Transverse colon (tissue), 4 donors: ENCODE measurements at places on chromosomes 3 and 15.
A peak's percentile ranks its signal among the peaks of the same experiment; 100 is the strongest.

GRCh38 chr3:101703169-101703568 is 16.7 kb upstream of the RPL24 start:
- DNase-seq = no peak

DNA sequence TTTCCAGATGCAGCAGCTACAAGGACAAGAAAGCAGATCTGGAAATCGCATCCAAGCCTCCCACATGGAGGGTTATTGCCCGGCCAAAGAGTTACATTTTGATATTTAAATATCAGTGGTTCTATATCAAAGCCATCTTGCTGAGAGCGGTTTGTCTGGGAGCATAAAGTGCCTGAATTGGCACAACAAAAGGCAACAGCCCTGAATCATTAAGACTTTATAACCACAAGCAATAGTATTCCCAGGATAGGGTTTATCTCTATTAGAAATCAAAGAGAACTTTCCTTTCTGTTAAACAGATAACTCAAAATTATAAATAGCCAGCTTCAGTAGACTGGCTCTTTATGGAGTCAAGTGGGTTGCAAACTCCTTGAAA is 564.7 kb downstream of the ROBO1 start:
- no peak for DNase-seq

DNA sequence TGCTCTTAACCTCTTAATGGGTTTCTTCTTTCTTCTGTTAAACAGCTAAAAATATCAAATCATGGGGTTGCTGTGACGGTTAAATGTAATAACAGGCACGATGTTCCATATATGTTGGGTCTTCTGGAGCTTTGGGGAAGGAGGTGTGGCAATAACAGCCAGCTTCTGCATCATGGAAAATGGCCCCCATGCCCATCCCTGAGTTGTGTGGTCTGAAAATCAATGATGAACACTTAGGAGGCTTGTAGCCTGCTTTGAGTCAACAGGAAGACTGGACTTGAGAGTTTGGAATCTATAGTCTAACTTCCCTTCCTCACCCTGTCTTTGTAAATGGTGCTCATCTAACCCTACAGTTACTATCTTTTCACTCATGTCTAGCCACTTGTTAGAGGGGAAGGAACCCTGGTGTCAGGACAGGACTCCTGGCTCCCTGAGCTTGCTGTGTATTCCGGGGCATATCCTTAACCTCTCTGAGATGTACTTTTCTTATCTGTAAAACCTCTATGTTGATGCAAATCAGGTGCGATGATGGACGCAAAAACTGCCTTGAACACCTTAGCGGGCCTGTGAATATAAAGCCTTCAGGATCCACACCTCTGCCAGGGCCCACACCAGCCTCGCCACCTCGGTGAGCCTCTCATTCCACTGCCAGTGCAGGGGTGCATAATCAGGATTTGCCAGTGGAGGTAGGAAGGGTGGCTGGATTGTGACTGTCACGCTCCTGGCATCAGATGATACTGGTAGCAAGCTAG is 27.5 kb downstream of the SMAD3 start:
- DNase-seq = no peak

DNA sequence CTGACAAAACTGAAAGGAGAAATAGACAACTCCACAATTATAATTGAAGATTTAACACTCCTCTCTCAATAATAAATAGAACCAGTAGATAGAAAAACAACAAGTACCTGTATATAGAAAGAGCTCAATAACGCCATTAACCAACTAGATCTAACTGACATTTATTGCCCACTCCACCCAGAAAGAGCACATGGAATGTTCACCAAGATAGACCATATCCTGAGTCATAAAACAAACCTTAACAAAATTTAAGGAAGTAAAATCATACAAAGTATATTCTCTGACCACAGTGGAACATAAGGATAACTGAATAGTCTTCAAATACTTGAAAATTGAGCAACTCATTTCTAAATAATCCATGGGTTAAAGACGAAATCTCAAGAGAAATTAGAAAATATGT is 25.1 kb downstream of the KBTBD12 start:
- no peak for DNase-seq

DNA sequence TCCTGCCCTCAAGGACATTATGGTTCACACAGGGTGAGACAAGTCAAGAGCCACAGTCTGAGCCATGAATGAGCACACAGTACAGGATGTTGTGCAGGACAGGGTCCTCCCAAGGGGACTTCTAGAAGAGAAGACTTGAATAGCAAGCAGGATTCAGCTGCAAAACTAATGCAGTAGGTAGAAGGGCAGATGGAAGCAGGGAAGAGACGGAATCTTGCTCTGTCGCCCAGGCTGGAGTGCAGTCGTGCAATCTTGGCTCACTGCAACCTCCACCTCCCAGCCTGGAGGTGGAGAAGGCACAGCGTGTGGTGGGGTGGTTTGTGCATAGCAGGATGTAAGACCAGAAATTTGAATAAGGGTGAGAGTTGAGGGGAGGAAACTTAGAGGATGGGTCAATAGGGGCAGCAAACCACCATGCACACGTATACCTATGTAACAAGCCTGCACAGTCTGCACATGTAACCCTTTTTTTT is 8.0 kb downstream of the BCL2L10 start:
- DNase-seq = no peak

- peak; percentile 13 for DNase-seq
These were observed at the start of gene MAP6D1 for GRCh38 chr3:183825456-183826161. Gene MAP6D1, minus strand, starts transcription at chr3:183825577. Its CDS starts 30 bp downstream, at chr3:183825547.

DNA sequence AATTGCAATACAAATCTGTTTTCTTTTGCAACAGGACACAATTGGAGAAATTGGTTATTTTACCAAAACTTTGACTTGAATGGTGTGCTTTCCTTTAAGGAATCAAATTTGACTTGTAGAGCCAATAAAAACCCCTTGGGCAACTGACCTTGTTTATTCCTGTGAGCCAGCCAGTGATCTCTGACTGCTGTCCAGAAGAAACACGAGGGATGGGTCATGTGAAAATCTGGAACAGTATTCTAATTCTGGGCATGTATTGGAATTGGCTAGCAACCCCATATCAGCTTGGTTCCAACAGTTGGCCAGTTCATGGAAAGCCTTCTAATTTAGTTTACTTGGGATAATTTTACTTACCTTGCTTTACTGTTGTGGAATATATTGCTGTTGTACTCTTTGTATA is 19.1 kb upstream of the HHATL start:
- no peak for DNase-seq

GRCh38 chr3:152849996-152850578 is 15.2 kb downstream of the P2RY1 start:
- DNase-seq = no peak

DNA sequence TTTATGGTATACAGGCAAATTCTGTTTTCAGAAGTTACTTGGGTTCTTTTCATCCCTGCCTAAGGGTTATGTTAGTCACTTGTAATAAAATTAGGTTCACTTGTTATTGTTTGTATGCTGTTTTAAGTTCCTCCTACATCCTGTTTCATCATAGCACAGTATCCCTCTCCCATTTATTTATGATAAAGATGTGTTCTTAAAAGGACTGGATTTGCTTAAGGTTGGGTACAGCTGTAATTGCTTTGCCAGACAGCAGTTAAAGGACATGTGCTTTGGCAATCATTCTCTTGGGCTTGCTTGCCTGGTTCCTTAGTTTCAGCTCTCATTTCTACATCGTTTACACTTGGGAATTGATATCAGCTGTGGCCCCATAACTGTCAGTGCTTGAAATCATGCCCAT is 11.7 kb downstream of the ATP2C1 start:
- DNase-seq = no peak

- DNase-seq = no peak
These were observed 87.3 kb upstream of the ROPN1 start for GRCh38 chr3:124078953-124079911.

- DNase-seq = no peak
These were observed 90.1 kb upstream of the PRR23C start for GRCh38 chr3:139134678-139135372.

- no peak for DNase-seq
These were observed 64.2 kb downstream of the BOC start for GRCh38 chr3:113275583-113275928.

GRCh38 chr3:195823280-195823679 is 11.6 kb upstream of the MUC4 start:
- peak; percentile 62 for DNase-seq

DNA sequence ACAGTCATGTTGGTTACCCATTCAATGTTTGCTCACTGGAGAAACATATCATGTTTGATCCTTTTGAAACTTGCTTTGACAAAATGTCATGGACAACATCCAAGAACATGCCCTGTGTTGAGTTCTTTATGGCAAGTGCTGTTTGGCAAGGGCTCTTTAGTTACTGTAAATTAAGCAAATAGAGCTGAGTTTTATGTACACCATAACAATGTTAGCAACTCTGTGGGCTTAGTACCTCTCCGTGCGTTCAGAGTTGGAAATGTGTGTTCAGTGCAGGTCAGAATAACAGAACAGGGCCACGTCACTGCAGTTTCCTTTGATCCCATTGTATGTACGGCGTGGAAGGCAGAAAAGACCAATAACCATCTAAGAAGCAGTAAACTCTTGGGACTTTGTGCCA is 132.5 kb downstream of the MYRIP start:
- DNase-seq = peak; percentile 70

DNA sequence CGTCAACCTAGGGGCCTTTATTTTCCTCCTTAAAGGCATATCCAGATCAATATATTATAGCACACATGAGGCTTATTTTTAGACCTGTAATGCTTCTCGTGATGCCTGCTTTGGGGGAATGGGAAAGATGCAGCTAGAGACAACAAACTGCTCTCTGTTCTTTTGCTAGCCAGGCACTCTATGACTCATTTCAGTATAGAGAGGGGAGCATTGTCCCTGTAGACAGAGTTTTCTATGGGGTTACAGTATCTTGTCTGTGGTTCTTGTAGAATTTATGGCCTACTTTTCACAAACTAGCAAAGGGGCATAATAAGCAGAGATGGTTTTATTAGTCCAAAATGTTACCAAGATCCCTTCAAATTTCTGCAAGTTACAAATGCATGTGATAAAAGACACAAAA is 305.6 kb downstream of the LSAMP start:
- no peak for DNase-seq

- no peak for DNase-seq
These were observed 433.1 kb upstream of the KCNMB2 start for GRCh38 chr3:178103140-178103539.

DNA sequence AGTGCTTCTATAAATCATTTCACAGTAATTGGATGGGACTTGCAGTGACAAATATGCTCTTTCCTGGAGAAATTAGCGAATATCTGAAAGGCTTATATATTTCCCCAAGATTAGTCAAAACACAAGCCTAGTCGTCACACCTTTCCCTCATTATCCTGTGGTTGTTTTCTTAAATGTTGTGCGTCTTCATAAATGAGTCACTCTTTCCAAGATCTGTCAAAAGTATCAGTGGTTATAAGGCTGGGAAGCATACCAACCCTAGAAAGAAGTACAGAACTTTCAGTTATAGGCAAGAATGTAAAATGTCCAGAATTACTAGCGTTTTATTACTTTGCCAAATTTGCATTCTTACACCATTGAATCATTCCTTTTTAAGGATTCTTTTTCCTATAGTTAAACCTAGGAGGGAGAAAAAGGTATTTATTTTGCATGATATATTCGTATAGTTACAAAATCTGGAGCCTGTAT is 33.6 kb downstream of the TMEM212 start:
- no peak for DNase-seq

DNA sequence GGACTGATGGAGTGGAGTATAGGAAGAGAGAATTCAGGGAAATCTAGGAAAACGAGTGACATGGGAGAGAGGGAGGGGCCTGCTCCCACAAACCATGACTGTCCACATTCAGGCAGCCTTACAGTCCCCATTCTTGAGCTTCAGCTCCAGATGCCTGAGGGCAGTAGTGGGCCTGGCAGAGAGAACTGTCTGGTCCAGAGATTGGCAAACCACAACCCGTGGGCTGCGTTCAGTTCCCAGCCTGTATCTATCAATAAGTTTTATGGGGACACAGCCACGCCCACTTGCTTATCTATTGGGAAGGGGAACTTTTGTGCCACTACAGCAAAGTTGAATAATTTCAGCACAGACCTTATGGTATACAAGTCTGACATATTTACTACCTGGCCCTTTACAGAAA is 63.8 kb downstream of the SLCO2A1 start:
- no peak for DNase-seq

- DNase-seq = peak; percentile 35
These were observed 991 bp upstream of the HIGD1A start for GRCh38 chr3:42805141-42805821.

- DNase-seq = no peak
These were observed 21.4 kb downstream of the FEM1B start for GRCh38 chr15:68298882-68299381.

- DNase-seq = no peak
These were observed 20.6 kb downstream of the SPSB4 start for GRCh38 chr3:141071681-141072260.

- DNase-seq = peak; percentile 63
These were observed 7.1 kb downstream of the ELL3 start for GRCh38 chr15:43769584-43770228.

DNA sequence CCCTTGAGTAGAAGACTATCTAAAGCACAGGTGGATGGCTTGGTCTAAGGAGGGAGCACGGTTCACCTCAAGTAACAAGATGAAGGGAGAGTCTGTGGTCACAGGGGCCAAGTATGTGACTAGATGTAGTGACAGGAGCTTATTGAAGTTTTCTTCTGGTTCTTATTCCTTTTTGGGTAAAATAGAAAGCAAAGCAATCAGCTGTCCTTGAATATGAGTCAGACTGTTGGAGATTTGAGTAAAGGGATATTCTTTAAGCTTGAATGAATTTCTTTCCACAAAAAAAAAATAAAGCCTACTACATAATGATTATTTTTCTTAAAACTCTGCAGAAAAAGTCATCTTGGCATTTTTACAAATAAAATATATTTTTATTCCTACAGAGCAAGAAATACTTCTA is 1.5 kb upstream of the CNTN6 start:
- no peak for DNase-seq

GRCh38 chr15:34738002-34738401 is 16.8 kb downstream of the GJD2 start:
- DNase-seq = no peak

- DNase-seq = no peak
These were observed 1.5 kb upstream of the FSIP1 start for GRCh38 chr15:39784125-39784524.

GRCh38 chr3:171871392-171872274 is 28.5 kb downstream of the TMEM212 start:
- no peak for DNase-seq

GRCh38 chr15:67823314-67824196 is 1.8 kb upstream of the SKOR1 start:
- no peak for DNase-seq

GRCh38 chr3:94453864-94454263 is 391.0 kb downstream of the NSUN3 start:
- no peak for DNase-seq

GRCh38 chr3:65689436-65689835 is 349.3 kb downstream of the MAGI1 start:
- no peak for DNase-seq

GRCh38 chr3:195508185-195508584 is 34.9 kb downstream of the PPP1R2 start:
- no peak for DNase-seq

DNA sequence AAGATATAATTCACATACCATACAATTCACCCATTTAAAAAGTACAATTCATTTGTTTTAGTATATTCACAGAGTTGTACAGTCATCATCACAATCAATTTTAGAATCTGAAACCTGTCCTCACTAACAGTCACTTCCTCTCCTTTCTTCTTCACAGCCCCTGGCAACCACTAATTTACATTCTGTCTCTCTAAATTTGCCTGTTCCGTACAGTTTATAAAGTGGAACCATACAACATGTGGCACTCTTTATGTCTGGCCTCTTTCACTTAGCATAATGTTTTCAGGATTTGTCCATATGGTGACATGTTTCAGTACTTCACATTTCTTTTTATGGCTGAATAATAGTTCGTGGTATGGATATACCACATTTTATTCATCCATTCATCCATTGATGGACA is 22.7 kb downstream of the ERICH6 start:
- no peak for DNase-seq
